ENCODE measurements at places on chromosomes 7 and 10.
A peak's percentile ranks its signal among the peaks of the same experiment; 100 is the strongest.

GRCh38 chr10:31320550-31321211, 1.7 kb downstream of the ZEB1 start:
- DNase-seq, result peak; percentile 57

DNA sequence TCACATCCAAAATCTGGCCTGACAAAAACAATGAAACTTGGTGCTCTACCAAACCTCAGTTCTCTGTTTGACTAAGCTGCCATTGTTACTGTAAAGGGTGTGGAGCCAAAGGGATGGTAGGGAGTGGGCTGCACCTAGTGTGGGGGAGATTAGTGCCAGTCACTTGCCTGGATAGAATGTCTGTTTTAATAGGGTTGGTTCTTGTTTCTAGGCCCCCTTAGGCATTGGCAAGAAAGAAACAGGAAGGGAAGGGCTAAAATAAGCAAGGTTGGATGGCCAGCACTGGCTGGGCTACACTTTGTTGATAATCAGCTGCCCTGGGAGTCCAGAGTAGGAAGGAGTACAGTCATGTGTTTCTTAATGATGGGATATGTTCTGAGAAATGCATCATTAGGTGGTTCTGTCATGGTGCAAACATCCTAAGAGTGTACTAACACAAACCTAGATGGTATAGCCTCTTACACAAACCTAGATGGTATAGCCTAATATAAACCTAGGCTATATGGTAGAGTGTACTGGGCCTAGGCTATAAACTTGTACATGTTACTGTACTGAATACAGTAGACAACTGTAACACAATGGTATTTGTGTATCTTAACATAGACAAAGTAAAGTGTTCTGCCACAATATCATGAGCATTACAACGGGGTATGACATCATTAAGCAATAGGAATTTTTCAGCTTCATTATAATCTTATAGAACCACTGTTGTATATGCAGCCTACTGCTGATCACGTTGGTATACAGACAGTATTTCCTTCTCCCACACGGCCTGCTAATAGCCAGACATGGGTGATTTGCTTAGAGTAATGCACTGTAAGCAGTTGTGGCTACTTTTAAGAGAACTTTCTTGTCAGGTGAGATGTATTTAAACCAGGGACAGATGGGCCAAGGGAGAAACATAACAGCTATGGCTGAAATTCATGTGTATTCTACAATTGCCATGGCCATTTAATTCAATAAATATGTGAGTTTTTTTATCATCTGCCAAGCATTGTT, 15.4 kb downstream of the BBIP1 start:
- DNase-seq, result no peak

DNA sequence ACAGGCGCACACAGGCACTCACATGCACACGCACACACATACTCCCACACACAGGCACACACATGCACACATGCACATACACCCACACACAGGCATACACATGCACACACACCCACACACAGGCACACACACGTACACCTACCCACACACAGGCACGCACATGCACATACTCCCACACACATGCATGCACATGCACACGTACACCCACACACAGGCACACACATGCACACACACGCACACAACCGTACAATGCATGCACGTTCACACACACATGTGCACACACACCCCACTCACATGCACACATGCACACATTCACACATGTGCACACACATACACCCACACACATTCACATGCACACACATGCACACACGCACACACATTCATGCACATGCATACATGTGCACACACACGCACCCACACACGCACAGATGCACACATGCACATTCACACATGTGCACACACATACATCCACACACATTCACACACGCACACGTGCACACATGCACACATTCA, 59.3 kb downstream of the MKI67 start:
- no peak for DNase-seq

GRCh38 chr10:44854693-44855350, 56.3 kb upstream of the TMEM72 start:
- DNase-seq, result no peak

GRCh38 chr10:61271127-61271780, 181.9 kb downstream of the TMEM26 start:
- DNase-seq, result peak; percentile 80

- no peak for DNase-seq
These were observed 22.6 kb downstream of the NKX2-3 start for GRCh38 chr10:99555371-99555770.

DNA sequence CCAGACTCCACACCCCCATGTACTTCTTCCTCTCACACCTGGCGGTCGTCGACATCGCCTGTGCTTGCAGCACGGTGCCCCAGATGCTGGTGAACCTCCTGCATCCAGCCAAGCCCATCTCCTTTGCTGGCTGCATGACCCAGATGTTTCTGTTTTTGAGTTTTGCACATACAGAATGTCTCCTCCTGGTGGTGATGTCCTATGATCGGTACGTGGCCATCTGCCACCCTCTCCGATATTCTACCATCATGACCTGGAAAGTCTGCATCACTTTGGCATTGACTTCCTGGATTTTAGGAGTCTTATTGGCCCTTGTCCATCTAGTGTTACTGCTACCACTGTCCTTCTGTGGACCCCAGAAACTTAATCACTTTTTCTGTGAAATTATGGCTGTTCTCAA, 4.8 kb downstream of the OR2A25 start:
- no peak for DNase-seq
